SK-MEL-5 (cell line): ENCODE measurements at places on chromosomes 6 and 20. TPM values are rescaled to one million over a fixed set of nuclear protein-coding genes. Genes with fewer than 3 reads are reported as not detected.

The UBD gene
- total RNA-seq, result not detected in 2 replicates

DNA sequence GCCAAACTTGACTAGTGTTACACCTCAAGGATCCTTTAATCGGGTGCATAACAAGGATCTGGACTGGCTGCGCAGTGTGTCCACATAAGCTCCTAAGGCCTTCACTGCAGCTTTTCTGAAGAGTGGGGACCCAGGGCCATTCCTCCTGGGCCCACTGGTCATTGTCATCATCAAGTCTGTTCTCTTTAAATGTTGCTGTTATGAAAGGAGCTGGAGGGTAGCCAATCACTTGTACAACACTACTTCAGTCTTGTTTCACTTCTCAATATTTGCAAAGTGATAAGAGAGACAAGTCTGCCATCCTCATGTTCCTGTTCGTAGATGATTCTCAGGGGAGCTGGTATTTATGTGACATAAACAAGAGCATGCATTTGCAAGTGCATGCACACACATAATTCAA is 149.8 kb downstream of the SYNDIG1 start:
- no peak for DNase-seq

- DNase-seq, result peak; percentile 68
Measured at GRCh38 chr6:11460001-11460668, 77.4 kb upstream of the TMEM170B start.

- DNase-seq, result no peak
Measured at GRCh38 chr6:124819346-124819745, 142.9 kb upstream of the RNF217 start.

The LPIN3 gene
- 6.2 and 8.9 TPM in 2 replicates for total RNA-seq

GRCh38 chr20:40494248-40494647 is 194.8 kb downstream of the MAFB start:
- DNase-seq, result peak; percentile 62

The KCNK17 gene
- total RNA-seq, result not detected in 2 replicates

DNA sequence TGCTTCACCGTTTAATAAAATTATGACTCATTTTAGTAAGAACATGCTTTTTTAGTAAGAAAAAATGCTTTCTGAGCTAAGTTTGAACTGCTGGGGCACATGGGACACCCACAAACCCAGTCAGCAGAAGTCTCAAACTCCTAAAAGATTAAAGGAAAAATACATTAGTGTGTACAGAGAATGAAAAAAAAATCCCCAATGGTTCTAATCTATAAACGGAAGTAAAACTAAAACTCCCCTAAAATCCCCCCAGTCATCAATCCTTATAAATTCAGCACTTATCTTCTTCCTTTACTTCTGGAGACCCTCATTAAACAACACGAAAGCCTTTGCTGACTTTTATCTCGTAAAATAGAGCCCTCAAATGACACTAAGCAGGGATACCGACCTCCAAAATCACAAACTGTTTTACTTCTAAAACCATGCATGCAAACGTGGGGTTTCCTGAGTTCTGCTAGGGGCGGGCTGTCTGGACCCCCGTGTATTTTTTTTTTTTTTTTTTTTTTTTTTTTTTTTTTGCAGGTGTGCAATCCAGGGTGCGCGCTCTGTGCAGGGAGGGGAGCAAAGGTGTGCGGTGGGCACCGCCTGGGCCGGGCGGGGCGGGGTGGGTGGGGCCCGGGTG is 1.1 kb upstream of the MYB start:
- no peak for DNase-seq
